ENCODE measurements at places on chromosomes 16 and 17. TPM values are rescaled to one million over a fixed set of nuclear protein-coding genes. Genes with fewer than 3 reads are reported as not detected.

- peak; percentile 79 for DNase-seq
Observed at GRCh38 chr16:30923554-30924075, at the start of gene FBXL19. Gene FBXL19, plus strand, starts transcription at chr16:30923572. Its CDS starts 2,183 bp downstream, at chr16:30925755.

DNA sequence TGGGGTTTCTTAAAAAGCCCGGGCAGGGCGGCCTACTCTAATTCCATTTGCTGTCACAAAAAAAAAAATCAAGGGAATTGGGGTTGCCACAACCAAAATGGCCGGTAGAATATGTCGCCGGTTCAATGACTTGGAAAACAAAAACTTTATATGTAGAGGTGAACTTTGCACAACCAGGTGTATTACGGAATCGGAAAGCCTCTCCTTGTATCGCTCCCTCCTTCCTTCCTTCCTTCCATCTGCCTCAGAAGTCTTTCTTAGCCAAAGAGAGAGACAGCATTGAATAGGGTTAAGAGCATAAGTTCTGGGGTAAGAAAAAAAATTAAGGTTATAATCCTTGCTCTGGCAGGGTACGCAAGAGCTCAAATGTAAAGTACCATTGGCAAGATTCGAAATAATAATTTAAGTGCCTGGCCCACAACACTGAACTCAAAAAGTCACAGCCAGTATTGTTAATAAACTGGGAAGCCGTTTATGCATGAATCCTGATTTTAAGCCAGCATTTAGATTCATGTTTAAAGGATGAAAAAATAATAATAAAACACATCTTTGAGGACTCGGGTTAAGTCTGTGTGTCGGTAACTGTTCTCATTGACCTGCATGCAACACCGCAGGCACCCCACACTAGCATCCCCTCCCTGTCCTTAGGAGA, 522 bp upstream of the GLG1 start:
- no peak for DNase-seq

GRCh38 chr16:29784157-29784556, 6.1 kb downstream of the ZG16 start:
- DNase-seq, result no peak

The NACA2 gene
- total RNA-seq, result not detected

The KRTAP1-1 gene
- total RNA-seq, result not detected
